ENCODE measurements at places on chromosomes 12 and 14.

DNA sequence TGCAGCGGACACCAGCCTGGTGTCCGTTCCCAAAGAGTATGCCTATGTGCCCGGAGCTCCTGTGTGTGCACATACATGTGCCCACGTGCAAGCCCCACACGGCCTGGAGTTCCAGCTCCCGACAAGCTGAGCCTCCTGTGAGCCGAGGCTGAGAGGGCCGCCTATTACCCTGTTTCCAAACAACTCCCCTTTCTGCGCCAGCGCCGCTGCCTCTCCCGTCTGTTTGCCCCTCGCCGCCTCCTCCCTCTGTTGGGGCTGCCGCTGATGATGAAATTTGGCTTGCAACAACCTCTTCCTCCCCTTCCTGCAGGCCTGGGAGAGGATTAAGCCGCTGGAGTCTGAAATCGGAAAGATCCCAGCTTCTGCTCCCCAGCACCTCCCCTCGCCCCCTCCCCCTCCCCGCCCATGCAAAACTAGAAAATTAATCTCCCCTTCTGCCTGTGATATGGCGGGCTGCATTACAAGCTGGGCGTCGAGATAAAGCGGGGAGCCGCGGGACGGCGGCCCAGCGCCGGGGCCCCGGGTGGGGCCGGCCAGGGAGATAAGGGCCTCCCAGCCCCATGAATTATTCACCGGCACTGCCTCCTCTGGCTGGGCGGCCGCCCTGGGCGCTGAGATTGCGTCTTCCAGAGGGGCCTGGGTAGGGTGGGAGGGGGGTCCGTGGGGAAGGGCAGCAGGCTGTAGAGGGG lies 6.8 kb upstream of the ASIC1 start:
- no peak for DNase-seq

DNA sequence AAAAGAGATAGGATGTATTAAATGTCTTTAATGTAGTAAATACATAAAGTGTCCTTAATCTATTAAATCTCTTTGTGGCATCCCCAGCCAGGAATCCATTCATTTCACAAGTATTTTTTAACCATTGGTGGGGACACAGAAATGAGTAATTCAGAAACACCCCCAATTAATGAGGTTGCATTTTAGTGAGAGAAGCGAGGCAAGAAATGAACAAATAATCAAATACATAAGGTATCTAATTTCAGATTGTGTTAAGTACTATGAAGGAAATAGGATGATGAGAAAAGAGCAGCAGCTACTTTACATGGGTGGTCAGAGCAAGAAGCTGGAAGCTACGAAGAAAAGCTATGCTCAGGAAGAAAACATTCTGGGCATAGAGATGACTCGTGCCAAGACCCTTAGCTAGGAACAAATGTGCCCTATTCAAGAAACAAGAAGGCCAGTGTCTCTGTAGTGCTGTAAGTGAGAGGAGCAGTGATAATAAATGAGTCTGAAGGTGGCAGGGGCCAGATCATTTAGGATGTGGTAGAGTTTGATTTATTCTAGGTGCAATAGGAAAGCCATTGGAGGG lies 60.5 kb upstream of the IGF1 start:
- DNase-seq: no peak

- no peak for DNase-seq
These were observed 196.6 kb upstream of the DCN start for GRCh38 chr12:91379051-91379775.

GRCh38 chr12:89421092-89421835 lies 69.0 kb upstream of the DUSP6 start:
- DNase-seq: no peak

- DNase-seq: no peak
These were observed 3.5 kb downstream of the KLRD1 start for GRCh38 chr12:10310926-10311720.

DNA sequence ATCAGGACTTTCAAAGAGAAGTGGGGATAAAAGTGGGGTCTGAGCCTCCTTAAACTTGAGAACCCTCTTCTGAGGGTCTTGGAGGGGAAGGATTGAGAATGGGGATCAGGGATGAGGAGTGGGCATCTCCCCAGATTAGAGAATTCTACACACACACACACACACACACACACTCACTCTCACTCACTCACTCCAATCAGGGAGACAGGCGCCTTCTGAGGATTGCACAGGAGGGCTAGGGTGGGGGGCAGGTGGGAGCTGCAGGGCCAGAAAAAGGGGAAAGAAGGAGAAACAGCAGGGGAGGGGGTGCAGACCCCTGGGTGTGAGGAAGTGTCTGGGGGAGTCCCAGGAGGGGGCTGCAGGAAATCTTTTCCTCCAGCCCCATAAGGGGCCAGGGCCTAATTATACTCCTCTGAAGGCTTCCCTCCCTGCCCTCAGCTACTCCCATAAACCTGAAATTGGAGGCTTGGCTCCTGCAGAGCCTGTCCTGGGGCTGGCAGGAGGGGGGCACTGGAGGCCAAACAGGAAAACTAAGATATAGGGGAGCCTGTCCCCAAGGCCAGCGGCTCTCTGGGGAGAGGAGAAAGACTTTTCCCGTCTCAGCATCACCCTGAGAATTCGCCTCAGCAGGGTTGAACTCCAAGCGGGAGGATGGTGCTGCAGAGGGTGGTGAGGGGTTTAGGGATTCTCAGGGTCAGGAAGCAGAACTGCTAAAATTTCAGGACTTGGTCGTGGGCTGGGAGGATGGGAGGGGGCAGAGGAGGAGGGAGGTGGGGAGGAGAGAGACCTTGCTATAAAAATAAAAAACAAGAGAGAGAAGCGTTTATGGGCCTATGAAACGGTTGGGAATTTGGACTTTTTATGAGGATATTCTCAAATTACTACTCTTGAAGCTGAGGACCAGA lies 1.6 kb downstream of the HOXC9 start:
- no peak for DNase-seq

DNA sequence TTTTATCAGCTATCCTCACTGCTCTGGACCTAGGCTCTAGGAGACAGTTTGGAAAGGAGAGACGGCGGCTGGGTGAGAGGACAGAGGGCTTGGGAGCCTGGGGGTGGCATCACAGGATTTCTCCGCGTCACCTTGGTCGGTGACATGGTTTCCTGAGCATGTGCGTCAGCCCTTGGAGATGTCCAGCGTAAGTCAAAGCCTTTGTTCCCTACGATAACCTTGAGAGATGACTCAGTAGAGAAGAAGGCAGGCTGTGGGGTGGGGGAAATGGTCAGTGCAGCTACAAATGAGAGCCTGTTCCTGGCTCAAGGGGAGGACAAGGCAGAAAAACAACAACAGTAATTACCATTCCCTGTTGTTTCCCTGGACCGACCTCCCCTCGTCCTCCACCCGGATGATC lies 90.2 kb upstream of the TBX3 start:
- no peak for DNase-seq

DNA sequence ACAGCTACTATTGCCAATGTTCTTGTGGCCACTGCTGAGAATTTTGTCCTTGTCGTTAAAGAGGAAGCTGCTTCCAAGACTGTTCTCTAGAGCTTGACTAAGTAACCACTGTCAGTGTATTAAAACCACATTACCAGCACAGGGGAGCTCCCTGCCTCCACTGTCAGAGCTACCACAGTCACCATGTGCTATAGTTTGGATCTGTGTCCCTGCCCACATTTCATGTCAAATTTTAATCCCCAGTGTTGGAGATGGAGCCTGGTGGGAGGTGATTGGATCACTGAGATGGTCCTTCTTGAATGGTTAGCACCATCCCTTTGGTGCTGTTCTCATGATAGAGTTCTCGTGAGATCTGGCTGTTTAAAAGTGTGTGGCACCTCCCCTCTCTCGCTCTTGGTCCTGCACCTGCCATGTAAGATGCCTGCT lies 23.2 kb upstream of the RAP1B start:
- DNase-seq: no peak

DNA sequence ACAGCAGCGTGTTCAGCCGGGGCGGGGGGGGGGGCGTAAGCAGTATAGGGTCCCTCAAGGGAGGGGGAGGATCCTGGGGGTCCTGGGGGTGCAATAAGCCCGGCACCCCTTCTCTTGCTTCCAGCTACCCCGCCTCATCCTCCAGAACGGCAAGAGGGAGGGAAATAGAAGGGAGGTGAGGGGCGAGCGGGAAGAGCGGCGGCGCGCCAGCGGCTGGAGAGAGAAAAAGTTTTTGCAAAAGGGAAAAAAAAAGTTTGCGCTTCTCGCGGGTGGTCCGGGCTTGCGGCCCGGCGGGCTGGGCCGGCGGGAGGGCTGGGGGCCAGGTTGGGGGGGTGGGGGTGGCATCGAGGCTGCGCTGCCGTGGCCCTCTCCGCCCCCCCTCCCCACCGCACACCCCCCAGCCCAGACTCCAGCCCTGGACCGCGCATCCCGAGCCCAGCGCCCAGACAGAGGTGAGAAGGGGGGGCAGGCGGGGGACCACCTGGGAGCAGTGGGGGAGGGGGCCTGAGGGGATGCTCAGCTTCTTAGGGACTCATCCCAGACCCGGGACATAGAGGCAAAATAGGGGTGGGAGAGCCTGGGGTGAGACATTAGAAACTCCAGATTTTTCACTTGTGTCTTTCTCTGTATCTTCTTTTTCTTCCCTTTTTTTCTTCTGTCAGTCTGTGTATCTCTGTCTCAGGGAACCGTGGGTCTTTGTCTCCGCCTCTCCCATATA lies at the start of gene GLI1:
Gene GLI1 (plus strand): TSS at position 36 of the 718 bp plus-strand sequence. CDS start 3,907 bp downstream, outside the sequence.
- DNase-seq: no peak

GRCh38 chr14:45558183-45558582 lies 305.2 kb upstream of the MIS18BP1 start:
- DNase-seq: no peak

GRCh38 chr12:65907513-65907912 lies 83.2 kb downstream of the HMGA2 start:
- no peak for DNase-seq

GRCh38 chr12:15435597-15435996 lies 113.3 kb downstream of the PTPRO start:
- no peak for DNase-seq

DNA sequence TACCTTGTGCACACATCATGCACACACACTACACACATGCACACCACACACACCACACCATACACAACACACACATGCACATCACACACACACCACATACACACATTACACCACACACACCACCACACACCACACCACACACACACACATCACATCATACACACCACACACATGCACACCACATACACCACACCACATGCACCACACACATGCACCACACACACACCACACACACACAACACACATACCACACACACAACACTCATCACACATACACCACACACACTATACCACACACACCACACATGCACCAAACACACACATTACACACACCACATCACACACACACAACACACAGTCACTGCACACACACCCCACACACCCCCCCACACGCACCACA lies 38.1 kb downstream of the SDR9C7 start:
- DNase-seq: no peak

DNA sequence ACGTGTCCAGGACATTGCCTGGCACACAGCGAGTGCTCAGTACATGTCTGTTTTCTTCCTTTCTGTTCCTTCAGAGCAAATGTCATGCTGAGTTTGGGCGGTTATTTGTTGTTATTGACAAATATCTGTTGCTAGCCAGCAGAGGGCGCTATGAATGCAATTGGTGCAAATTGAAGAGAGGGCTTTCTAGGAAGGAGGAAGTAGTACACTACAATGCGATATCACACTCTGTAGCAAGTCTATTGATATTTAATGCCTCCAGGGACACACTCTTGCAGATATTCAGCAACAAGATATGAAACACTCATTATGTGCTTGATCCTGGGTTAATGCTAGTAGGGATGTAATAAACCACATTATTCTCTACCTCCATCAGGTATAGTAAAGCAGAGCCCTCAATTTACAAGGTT lies 267.3 kb upstream of the SRRM4 start:
- DNase-seq: no peak

- no peak for DNase-seq
These were observed 224.8 kb downstream of the DACT1 start for GRCh38 chr14:58862416-58863160.

GRCh38 chr12:106108185-106108835 lies 30.4 kb downstream of the NUAK1 start:
- no peak for DNase-seq

DNA sequence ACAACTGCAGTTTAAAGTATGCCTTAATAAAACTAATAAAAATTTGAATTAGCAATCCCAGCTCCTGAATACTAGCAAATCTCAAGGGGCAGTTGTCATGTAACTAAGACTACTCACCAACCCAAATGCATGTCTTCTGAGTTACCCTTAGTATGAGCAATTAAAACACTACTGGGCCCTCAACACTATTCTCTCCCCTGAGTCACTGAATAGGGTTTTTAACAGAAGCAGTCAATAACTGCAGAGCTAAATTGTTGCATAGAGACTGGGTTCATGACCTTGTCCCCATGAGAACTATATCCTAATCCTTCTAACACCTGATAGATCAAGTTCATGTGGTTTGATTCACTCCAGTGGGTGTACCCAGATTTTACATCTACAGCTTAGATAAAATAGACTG lies 38.8 kb downstream of the MDM1 start:
- no peak for DNase-seq

DNA sequence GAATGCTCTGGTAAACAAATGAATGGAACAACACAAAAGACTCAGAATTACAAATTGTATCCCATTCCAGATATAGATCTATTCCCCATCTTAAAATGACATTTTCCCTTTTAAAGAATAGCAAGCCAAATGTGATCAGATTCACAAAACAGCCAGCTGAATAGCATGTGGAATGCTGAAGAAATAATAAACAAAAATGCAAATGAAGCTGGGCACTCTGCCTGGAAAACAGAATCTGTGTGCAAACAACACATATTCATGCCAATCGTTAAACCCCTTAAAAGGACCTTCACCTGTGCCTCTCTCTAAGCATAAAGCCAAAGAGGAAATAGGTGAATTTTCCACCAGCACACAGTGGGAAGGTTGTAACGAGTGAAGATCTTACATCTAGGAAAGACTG lies 67.9 kb upstream of the PDZRN4 start:
- DNase-seq: peak; percentile 40

DNA sequence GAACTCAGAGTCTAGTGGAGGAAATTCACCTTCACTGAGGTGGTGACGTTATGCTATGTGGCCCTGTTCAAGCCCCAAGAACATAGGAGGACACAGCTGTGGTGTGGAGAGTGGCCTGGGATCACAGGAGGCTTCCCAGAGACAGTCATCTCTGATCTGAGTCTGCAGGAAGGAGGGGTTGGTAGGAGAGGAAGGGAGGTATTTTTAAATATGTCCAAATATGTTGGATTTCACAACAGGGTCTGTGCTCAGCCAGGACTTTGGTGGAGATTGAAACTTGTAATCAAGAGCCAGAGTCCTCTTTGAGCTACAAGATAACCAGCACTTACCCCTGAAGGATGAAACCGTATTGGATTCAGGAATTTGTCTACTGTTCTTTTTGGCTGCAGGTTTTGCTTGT lies 26.4 kb upstream of the MED13L start:
- no peak for DNase-seq

DNA sequence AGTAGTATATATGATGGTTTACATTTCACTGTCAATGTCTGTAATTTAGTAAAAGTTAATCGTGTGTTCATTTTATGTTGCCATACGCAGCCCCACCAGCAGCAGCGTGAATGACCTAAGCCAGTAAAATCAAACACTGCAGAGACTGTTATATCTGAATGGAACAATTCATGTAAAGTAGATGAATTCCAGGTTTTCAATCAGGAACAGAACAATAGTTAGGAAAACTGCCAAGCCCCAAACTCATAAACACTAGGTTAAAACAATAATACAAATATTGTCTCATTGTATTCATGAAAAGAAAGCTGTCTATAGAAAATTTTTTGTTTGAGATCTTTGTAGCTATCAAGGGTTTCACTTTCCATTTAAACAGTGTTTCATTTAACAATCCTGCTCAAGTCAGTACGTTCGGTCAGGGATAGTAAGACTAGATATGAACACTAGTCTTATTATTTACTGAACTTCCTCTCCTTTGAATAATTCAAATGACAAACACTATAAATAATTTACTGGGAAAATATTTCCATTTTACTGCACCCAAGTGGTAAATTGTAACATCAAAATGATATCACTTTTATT lies 256.8 kb upstream of the FLRT2 start:
- DNase-seq: no peak
